Activated CD4-positive, alpha-beta T cell treated with anti-CD3 and anti-CD28 coated beads for 24 hours (primary cell): ENCODE measurements at places on chromosomes 1 and 21.

- no peak for DNase-seq
These were observed 599.8 kb downstream of the ADGRL2 start for GRCh38 chr1:82400521-82400920.

GRCh38 chr1:110234691-110235090, 24.6 kb downstream of the KCNC4 start:
- no peak for DNase-seq

DNA sequence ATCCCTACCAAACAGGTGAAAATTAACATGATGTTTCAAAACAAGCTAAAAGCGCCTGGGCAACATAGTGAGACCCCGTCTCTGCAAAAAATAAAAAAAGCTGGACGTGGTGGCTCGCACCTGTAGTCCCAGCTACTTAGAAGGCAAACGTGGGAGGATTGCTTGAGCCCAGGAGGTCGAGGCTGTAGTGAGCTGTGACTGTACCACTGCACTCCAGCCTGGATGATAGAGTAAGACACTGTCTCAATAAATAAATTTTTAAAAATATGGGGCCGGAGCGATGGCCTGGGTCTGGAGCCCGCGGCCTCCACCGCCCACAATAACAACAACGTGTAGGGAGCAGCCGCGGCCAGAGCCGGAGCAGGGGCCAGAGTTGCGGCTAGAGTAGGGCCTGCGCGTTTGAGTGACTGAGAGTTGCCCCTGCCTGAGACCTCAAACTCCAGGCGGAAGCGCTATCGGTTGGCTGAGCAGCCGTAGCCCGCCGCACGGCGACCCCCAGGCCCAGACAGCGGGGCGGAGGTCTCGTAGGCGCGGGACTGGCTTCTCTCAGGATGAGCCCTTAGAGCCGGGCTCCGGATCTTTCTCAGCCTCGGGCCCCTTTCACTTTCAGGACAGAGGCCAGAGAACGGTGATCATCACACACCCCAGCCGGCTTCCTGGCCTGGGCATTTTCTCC, 41.4 kb downstream of the ZMYM1 start:
- no peak for DNase-seq

DNA sequence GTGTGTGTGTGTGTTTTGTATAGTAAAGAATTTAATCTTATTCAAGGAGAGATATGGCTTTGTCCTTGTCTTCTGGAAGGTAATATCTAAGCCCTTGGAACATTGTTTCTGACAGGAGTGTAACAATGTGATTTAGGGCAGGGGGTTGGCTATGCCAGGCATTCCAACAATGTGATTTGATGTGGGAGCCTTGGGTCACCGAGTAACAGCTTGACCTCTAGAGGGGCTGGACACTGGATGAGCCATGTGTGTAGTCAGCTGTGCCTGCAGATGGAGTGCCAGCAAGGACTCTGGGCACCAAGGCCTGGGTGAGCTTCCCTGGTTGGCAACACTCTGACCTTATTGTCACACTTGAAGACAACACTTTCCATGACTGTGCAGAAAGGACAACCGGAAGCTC, 336.1 kb upstream of the ZP4 start:
- DNase-seq = no peak

GRCh38 chr1:30290581-30290980, 432.8 kb downstream of the MATN1 start:
- DNase-seq = no peak

DNA sequence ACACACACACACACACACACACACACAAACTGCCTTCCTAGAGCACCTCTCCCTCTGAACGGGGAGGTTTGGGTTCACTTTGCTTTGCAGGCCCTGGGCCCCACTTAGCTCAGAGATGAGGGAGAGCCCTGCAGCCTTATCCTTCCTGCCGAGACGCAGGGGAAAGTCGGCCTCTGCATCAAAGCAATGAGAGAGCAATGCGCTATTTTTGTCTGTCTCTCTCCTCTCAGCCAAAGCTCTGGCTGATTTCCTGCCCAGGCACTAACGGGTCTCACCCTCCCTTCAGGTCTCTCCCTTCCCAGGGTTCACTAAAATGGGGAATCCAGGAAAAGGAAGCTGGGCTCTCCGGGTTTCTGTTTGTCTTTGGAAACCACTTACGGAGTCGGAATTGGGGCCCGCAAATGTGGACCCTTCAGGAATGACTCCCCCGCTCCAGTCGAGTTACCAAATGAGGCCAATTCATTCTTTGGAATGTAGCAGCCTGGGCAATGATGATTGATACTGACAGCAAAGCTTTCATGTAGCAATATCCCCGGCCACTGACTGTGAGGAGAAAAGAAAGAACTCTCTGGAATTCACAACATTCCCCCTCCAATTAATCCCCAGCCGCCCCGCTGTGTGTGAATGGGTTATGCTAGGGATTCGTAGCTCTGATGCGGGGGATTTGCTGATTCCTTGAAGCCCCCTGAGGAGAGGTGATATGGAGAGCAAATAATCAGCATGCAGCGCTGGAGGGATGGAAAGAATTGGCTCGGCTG, 61.5 kb upstream of the WLS start:
- DNase-seq = no peak

DNA sequence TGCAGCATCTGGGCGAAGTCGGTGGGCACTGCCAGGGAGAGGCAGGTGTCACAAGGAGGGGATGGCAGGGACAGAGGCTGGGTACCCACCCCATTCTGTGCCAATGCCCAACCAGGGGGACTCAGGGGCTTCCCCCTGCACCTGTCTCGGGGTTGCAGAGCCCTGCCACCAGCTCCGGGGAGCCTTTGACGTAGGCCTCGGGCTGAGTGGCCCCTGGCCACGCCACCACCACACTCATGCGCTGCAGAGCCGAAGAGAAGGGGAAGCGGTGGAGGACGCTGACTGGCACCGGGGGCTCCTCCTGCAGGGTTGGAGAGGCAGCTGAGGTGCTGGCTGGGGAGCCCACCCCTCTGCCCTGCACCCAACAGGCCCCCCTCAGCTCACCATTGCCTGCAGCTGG, 11.7 kb upstream of the MFAP2 start:
- no peak for DNase-seq

DNA sequence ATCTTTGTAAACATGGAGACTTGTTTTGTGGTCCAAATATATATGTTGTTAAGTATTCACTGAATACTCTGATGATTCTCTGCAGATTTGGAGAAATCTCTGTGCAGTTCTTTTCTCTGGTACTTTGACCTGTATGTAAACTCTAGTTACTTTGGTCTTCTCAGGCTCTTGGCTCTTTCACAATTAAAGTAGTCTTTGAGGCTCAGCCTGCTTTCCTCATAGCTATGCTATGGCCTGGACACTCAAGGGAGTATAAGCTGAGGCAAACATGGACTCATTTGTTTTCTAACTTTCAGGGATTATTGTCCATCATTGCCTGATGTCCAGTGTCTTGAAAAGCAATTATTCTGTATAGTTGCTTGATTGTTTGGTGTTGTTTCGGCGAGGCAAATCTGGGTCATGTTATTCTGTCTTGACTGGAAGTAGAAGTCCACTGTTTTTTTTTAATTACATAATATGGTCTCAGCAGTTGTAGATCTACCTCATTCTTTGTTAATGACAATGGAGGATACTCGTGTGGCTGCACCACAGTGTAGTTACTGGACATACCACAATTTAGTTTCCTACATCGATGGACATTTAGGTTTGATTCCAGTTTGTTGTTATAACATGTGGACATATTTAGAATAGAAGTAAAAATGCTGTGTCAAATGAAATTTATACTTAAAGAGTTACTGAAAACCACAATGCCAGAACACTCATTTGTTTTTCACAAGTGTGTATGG, 9.2 kb downstream of the PTBP2 start:
- no peak for DNase-seq

DNA sequence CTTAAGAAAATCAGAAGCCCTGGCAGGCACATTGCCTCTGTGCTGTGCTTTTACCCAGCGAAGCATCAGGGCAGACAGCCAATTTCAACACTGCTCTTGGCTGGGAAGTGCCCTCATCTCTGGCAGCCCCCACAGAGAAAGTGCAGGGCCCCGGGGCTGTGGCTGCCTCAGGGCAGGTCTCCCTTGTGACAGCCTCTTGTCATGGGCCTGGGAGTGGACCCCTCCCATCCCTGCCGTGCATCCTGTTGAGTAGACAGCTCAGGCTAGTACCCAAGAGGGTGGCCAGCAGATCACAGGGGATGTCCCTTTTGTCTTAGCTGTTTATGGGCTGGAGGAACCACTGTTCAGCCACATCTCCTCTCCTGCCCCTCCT, 23.3 kb downstream of the TTC34 start:
- DNase-seq = no peak

DNA sequence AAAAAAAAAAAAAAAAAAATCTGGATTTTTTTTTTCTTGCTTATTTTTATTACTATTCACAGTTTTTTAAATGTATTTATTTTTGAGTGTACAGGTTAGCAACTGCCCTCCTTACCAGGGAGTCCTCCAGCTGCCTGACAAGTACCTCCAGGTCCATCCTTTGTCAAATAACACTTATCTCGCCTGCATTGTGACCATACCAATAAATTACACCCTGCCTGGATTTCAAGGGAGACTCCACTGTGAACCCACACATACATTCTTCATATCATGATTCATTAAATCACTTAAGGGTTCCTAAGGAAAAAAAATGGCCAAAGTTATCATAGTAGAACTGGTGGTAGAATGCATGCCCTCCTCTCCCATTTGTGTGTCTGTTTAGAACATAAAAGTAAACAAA, 38.4 kb downstream of the EEIG2 start:
- no peak for DNase-seq

GRCh38 chr1:217617126-217617525, 13.8 kb downstream of the GPATCH2 start:
- DNase-seq = no peak

- no peak for DNase-seq
These were observed 28.9 kb upstream of the EVA1B start for GRCh38 chr1:36352125-36352909.

DNA sequence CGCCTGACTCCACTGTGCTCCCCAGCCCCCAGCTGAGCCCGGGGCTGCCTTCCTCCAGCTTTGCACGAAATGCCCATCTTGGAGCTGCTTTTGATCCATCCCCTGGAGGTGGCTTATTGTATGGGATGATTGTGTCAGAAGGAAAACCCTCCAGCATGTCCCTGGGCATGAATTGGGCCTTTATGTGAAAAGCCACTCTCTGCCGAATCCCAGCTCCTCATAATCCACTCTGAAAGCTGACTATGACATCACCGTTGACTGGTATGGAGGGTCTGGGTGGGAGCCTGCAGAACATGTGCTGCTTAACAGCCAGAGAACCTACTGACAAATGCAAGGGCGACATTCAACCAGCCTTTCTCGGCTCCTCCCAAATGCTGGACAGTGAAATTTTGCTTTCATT, 74.6 kb downstream of the NENF start:
- no peak for DNase-seq

DNA sequence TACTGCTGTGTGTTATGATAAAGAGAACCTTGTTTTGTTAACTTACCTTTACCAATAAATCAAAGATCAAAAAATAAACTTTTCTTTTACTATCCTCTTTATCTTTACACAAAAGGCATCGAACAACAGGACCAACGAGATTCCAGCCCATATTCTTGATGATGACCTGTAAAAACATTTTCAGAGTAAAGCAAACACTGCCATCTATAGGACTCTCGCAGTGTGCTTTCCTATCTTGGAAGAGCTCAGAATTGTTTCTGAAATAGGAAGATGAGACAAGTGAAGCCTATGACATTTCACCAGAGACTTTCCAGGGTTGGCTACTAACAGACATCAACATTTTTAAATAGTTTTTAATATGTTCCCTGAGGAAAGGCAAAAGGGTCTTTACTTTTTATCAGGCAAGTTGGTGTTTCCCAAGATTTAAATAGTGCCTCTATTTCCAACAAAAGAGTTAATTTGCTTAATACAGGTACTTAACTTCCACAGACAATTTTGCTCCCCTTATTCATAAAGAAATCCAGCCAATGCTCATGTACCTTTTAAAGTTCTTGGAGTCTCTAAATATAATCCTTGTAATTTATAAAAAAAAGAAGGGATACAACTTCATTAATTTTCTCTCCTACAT, 7.3 kb downstream of the GLMN start:
- DNase-seq = no peak

- DNase-seq = no peak
These were observed 4.9 kb downstream of the NIPAL3 start for GRCh38 chr1:24420547-24420946.

DNA sequence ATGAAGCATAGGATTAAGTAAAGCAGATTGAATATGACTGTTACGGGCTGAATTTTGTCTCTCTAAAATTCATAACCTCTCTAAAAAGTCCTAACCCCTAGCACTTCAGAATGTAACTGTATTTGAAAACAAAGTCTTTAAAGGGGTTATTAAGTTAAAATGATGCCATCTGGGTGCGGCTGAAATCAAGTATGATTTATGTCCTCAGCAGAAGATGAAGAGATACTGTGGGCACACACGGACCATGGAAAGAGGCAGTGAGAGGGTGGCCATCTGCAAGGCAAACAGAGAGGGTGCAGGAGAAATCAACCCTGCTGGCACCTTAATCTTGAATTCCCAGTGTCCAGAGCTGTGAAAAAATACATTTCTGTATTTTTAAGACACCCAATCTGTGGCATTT, 3.8 kb upstream of the USP25 start:
- DNase-seq = no peak

- no peak for DNase-seq
These were observed 165.3 kb downstream of the SDCCAG8 start for GRCh38 chr1:243420946-243421685.

- no peak for DNase-seq
These were observed 33.4 kb downstream of the SH3BP5L start for GRCh38 chr1:248792342-248792741.

DNA sequence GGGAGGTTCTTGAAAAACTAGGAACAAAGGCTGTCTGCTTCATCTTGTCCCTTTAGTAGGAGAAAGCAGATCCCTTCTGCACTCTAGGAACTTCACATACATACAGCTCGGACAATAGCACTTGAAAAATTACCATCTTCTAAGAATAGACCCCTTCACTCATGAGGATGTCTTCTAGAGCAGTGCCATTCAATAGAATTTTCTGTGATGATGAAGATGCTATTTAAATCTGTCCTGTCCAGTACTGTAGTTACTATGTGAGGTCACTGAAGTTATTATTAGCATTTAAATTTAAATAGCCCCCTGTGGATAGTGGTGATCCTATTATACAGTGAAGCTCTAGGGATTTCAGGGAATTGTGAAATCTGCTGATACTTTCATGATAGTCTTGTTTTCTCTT, 46.4 kb upstream of the RAB3GAP2 start:
- DNase-seq = no peak

- no peak for DNase-seq
These were observed 58.9 kb upstream of the TLR5 start for GRCh38 chr1:223201967-223202366.

DNA sequence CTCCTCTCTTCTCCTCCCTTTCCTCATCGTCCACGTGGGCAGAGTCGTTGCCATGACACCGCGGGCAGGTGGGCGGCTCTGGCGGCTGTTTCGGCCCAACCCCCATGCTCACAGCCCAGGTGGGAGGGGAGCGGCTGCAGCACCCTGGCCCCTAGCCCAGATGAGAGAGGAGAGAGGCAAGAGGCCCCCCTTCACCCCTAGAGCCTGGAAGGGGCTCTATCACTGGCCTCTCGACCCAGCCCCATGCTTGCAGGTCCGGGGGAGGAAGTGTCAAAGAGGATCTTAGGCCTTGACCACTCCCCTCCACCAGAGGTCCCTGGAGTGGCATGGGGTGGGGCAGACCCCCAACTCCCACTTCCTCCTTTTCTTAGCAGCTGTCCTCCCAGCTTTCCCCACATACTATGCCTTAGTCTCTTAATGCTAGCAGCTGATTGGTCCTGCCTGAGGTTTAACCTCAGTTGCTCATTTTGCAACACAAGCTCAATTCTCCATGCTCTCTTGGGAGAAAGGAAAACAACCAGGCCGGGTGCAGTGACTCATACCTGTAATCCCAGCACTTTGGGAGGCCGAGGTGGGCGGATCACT, 10.4 kb downstream of the DLGAP3 start:
- DNase-seq = no peak

GRCh38 chr1:193402977-193403376, 216.6 kb upstream of the B3GALT2 start:
- no peak for DNase-seq
